ENCODE measurements at places on chromosomes 7 and 10.

DNA sequence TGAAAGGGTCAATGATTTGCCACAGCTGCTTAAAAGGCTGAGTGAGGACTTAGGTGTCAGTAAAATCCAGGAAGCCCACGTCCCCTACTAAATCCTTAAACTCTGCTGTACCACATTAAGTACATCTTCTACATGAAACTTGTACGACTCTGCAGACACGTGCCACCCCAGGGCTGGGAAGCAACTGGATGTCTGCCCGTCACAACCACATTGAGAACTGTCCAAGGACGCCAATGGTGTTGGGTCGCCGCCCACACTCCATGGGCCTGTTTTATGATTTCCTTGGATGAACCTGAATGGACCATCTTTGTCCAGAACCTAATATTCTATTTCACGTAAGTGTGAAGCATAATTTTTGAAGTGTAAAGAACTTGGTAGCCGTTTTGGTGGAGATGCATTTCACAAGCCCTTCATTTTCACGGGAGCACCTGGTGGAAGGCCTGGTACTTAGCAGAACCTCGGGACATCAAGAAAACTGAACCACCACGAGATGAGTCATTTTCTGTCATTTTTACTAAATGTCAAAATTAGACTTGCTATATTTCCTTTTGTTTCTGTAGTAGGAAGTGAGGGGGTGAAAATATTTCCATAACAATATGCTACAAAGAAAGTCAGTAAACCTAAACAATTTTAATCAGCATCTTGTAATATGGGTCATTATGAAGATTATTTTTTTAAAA is 134.9 kb downstream of the SFMBT2 start:
- no peak for DNase-seq

DNA sequence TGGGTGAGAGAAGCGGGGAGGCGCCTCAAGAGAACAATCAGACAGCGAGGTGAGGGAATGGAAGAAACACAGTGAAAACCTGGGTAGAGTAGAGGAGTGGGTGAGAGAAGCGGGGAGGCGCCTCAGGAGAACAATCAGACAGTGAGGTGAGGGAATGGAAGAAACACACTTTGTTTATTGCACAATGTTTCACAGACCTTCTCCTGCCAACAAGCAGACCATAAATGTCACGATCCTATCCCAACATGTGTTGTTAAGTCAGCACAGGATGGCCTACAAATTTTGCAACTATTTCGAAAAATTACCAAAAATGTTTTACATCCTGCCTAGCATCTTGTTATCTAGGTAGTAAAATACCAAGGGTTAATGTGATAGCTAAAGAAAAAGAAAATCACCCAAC is 115.3 kb downstream of the JAZF1 start:
- DNase-seq: peak; percentile 61

- no peak for DNase-seq
Observed at GRCh38 chr10:122659126-122659525, 40.5 kb downstream of the C10orf120 start.

- DNase-seq: peak; percentile 68
Observed at GRCh38 chr7:84190016-84190705, 4.4 kb downstream of the SEMA3A start.

- DNase-seq: no peak
Observed at GRCh38 chr7:67453580-67454380, 457.1 kb downstream of the TYW1 start.

DNA sequence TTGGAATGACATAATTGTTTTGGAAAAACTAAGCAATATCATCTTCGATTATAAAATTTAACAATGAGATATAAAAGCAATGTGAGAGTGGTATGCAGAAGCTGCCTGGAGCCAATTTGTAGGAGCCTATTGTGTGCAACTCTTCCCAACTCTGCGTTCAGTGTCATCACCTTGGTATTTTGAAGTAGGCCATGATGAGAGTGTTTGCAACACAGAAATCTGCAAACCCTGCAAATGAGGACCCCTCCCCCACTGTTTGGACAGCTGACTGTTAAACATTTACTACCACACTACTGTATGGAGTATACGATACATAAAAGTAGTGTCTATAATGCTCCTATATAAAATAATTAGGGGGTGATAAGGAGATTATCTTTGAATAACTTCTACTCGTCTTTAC is 531.3 kb downstream of the ATRNL1 start:
- DNase-seq: peak; percentile 63

- DNase-seq: no peak
Observed at GRCh38 chr10:31838065-31838464, 90.6 kb downstream of the ARHGAP12 start.

- no peak for DNase-seq
Observed at GRCh38 chr10:111246814-111247452, 170.1 kb downstream of the ADRA2A start.

- DNase-seq: no peak
Observed at GRCh38 chr7:123692471-123692877, 36.8 kb downstream of the LMOD2 start.
